ENCODE measurements at places on chromosomes 5 and 9.

DNA sequence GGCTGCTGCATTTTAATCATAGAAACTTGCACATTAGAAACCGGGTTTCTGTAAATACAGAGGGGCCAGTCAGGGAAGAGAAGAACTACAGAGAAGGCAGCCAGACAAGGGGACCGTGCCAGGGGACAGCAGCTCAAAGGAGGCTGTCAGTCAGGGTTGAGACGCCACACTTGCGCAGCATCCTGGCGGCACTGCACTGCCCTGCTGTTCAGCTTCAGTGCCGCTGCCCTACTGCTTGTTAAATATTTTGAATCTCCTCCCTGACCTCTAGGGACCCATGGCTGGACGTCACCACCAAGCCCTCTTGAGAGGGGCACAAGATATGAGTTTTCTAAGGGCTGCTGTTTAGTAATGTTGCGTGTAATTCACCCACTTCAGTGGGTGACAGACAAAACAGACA, 43.6 kb upstream of the ZBTB43 start:
- DNase-seq, result no peak

DNA sequence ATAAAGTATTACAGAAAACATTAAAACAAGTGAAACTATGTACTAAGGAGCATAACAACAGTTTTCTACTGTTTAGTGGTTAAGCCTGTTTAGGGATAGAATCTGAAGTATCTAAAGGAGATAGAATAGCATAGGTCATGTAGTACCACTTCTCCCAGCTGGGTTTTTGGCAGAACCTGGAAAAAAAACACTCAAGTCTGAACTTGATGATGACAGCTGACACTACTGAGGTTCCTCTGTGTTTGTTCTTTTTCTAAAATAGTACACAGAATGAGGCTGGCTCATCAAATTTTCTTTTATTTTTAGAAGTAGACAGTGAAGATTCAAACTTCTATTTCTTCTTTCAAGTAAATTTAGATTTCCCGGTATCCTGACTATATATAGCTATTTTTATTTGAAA, 203.8 kb upstream of the ACO1 start:
- no peak for DNase-seq

DNA sequence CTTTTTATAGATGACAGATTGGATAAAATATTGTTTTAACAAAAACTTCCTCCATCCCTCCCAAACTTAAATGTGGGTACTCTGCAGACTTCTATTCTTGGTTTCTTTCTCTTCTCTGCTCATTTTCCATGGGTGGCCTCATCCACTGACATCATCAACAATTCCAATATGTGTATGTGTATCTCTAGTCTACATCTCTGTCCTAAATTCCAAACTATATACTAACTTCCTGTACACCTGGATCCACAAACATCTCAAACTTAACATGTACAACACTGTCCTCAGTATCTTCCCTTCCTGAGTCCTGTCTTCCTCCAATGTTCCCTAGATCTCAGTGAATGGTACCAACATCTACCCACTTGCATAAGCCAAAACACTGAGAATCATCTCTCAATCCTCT, 28.5 kb upstream of the CDK5RAP2 start:
- DNase-seq, result no peak

- no peak for DNase-seq
These were observed 424 bp downstream of the HAND1 start for GRCh38 chr5:154477382-154478223.

- no peak for DNase-seq
These were observed 12.0 kb downstream of the GPSM1 start for GRCh38 chr9:136339173-136339957.
